Cardiac muscle cell (in vitro differentiated cells and primary cell): ENCODE measurements at places on chromosomes 1 and 21. TPM values are rescaled to one million over a fixed set of nuclear protein-coding genes. Genes with fewer than 3 reads are reported as not detected.
A peak's percentile ranks its signal among the peaks of the same experiment; 100 is the strongest.

DNA sequence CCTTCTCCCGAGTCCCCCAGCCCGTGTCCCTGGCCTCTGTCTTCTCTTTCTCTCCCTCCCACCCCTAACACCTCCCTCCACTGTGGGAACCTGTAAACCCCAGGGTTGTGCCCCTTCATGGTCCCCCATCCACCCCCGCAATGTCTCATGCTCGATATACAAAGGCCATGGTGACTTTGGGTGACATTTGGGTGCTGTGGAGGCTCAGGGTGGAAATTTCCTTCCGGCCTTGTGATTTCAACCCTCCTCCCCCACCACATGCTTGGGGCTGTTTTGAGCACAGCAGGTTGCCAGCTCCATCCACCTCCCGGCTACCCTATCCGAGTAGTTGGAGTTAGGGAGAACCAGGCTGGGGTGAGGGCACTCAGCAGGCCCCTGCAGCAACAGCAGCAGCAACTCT lies 25.7 kb upstream of the VPS13D start:
- no peak for DNase-seq

- DNase-seq = no peak
Observed at GRCh38 chr1:56069824-56070223, 509.5 kb downstream of the PLPP3 start.

DNA sequence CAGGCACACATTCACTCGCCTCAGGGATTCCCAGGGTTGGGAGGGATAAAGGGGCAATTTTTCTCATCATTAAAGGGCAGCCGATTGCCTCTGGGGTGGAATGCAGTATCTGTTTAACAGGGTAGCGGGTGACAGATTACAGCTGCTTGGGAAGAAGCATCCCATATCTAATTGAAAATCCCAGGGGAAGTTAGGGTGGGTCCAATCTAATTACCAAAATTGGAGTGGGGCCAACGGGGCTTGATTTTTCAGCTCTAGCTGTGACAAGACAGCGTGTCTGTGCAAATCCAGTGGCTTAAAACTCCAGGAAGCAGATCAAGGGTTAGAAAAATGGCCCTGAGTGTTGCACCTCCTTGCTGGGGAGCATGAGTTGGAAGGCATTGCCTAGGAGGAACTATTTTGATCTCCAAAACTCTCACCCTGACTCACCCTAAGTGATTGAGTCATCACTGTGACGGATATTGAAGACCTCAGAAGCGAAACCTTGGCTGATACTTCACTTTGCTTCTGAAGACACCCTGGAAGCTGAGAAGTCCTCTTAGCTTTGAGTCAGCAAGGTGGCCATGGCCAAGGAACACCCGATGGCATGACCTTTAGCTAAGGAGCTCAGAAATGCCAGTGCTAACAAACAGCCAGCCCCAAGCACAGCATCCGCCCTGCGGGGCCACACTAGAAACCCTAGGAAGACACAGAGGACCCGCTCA lies 46.0 kb downstream of the GRHL3 start:
- peak; percentile 74 for DNase-seq

GRCh38 chr1:239269706-239270105 lies 116.7 kb upstream of the CHRM3 start:
- DNase-seq = no peak

Gene RBP7
- 0.86 and 0.92 TPM in 2 replicates for total RNA-seq

DNA sequence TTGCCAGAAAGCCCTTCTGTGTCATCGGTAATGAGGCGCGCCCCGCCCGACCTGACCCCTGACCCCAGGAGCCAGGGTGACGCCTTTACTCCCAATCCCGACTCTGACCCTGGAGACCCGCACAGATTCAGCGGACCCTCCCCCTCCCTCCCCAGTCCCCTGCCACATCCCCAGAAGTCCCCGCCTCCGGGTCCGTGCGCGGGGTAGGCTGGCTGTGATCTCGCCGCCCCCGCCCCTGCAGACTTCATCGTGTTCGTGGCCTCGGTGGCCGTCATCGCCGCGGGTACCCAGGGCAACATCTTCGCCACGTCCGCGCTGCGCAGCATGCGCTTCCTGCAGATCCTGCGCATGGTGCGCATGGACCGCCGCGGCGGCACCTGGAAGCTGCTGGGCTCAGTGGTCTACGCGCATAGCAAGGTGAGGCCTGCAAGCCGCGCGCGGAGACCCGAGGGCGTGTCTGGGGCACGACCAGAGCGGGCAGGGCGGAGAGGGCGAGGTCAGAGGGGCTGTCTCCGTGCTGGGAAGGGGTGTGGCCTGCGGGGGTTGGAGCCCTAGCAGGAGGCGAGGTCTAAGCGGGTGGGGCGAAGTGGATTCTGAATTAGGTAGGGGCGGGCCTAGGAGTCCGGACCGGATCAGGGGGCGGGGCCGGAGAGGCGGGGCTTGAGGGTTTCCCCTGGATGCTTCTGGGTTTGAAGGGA lies 34.8 kb downstream of the KCNQ4 start:
- DNase-seq = peak; percentile 69

- DNase-seq = no peak
Observed at GRCh38 chr1:37951041-37951782, 4.4 kb upstream of the INPP5B start.

DNA sequence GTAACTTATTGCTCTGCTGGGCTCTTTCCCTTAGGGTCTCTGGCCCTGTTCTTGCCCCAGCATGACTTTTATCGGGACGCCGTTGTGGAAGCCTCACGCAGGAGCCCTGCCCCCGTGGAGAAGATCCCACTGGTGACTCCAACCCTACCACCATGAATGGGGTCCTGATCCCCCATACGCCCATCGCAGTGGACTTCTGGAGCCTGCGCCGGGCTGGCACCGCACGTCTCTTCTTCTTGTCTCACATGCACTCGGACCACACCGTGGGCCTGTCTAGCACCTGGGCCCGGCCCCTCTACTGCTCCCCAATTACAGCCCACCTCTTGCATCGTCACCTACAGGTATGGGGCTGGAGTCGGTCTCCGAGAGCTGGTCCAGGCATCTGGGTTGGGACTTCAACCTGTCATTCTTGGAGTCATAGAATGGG lies 322 bp downstream of the DCLRE1B start:
- no peak for DNase-seq

DNA sequence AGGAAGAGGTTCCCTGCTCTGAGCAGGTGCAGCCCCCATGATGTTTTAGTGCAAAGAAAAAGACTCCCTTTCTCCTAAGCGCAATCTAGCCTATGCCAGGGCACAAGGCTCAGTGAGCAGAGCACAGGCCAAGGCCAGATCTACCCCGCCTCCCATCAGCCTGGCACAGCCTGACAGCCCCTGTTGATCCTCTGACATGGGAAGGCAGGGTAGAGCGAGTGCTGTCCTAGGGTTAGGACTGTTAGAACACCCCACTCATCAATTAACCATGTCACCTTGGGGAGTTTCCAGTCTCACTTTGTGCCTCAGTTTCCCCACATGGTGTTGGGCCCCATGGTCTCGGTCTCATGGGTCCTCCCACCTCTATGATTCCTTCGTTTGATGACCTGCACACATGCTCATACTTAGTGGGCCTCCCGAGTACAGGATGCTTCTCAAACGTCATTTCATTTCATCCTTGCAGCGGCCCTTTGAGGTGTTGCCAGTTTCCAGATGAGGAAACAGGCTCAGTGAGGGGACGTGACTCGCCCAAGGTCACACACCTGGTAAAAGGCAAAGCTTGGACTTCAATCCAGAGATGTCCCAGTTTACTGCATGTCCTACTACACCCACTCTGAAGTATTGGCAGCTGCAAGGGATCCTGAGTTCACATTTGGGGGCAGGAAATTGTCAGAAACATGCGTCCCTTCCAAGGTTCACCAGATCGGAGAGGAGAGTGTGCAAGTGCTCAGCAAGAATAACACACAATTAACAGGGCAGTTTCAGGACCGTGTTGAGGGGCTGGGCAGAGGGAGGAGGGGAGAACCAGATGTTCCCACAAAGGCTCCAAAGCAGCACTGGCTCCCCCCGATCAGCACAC lies 213.3 kb downstream of the TRABD2B start:
- no peak for DNase-seq

GRCh38 chr1:154422521-154422920 lies 17.4 kb downstream of the IL6R start:
- no peak for DNase-seq

GRCh38 chr1:216749232-216749631 lies 26.0 kb upstream of the ESRRG start:
- no peak for DNase-seq

DNA sequence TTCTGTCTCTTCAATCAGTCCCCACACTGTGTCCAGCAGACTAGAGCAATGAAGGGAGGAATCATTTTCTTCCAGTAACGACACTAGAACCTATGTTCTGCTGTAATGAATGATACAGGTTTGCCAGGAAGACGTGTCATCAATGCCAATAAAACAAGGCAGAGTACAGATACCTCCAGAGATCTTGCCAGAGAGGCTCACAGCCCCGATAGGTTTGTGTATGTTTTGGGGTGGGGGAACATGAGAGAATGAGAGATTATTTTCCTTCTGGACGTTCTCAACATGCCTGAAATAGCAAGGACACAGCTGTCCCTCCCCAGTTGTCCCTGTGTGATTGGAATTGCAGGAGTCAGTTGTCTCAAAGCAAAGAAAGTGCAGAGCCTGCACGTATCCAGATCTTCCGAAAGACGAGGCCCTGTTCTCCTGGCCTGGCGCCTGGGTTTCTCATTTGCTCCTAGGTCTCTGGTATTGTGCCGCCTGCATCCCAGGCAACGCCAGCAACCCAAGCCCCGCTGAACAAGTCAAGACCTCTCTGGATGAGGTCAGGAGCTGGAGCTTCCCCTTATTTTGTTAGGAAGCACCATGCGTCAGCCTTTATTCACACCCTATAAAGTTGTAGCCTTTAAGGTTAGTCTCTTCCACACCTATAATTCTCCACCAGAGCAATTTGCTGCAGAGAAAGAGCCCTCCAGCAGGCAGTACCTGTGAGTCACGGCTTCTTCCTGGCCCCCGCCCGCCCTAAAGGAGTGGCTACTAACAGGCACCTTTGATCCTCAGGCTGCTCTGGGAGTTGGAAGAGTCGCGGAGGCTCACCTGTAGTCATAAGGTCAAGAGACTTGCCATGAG lies 130.5 kb downstream of the TOMM20 start:
- DNase-seq = no peak

GRCh38 chr1:112298558-112298957 lies 97.5 kb upstream of the CTTNBP2NL start:
- DNase-seq = peak; percentile 81

Gene C1QA
- total RNA-seq = not detected in 2 replicates

DNA sequence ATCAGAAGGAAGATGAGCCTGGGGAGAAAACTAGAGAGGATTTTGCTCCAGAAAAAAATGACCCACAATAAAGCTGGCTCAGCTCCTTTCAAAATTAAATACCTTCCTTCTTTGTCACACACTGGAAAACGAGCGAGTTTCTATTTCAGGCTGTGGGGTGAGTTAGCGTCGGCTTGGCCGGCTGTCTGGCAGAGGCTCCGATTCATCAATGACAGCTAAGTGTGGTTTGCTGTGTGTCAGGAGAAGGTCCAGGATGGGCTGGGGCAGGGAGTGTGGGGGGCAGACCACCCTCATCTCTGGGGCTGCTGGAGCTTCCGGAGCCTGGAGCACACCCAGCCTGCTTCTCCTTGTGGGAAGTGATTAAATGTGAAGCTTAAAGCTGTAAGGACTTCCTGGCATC lies 120.2 kb downstream of the ETS2 start:
- peak; percentile 95 for DNase-seq

DNA sequence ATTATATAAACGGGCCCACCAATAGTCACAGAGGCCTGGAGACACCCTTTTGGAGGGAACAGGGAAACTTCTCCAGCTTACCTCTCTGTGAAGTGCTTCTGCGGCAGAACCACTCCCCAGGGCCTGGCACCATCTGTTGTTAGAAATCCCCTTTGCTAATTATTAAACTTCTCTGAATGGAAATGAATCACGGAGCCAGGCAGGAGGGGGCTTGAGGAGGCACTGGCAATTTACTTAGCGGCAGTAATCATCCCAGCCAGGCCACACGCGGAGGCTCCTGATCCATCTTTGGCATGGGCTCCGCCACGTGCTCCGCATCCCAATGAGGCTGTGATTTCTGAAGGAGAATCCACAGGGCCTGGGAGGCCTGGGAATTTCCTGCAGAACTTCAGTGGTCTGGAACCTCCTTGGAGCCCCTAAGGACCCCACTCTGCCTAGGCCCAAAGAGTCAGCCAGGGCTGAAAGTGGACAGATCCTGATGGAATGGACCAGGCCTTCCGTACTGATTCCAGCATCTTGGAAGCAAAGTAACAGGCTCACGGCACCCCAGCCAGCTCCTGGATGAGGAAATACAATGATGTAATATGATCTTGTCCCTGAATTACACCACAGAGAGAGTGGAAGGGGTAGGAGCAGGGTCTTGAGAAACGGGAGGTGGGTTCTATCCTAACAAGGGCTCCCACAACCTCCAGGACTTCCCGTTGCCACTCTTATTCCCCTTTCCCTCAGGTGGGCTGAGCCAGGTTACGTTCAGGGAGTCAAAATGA lies 62.3 kb downstream of the GRIK3 start:
- no peak for DNase-seq

- no peak for DNase-seq
Observed at GRCh38 chr1:56993475-56993874, 27.7 kb upstream of the C8B start.

GRCh38 chr1:152039461-152039860 lies 2.7 kb upstream of the S100A11 start:
- no peak for DNase-seq

GRCh38 chr1:235047331-235047871 lies 81.2 kb downstream of the TOMM20 start:
- no peak for DNase-seq

DNA sequence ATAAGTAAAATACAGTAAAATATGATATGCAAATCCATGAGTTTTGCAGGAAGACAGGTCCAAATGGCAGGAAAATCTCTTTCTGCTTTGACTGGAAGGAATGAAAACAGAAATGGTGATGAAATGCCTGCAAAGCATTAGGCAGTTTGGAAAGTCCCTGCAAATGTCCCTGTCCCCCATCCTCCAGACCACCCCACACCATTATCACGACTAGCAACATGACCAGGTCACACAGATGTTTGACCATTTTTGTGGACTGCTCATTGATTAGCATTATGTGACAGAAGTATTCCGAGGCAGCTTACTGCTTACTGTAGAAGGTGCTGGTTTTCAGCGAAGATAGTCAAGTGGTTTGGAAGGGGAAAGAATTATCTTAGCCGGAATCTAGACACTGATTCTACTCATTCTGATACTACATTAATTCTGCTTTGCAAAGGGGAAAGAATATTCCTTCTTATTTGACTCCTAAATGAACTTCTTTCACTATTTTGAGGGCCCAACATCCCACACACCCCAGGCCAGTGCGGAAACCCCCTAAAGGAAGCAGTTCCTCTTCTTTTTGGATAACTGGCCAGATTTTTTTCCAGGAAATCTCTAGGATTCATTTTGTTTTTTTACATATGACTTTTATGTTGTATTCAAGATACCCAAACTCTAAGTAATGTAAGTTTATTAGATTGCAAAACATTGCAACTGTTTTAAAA lies 9.5 kb upstream of the CR2 start:
- DNase-seq = no peak

GRCh38 chr1:33902486-33903209 lies 38.8 kb downstream of the HMGB4 start:
- no peak for DNase-seq

- DNase-seq = no peak
Observed at GRCh38 chr1:195971589-195971988, 636.7 kb downstream of the KCNT2 start.

Gene CTSE
- not detected in 2 replicates for total RNA-seq

Gene PRDM15
- total RNA-seq = 3.9 and 6.4 TPM in 2 replicates

GRCh38 chr1:231315887-231316286 lies 21.8 kb downstream of the EXOC8 start:
- DNase-seq = peak; percentile 32
